Testis (tissue), 5 donors: ENCODE measurements at places on chromosomes 3 and 15.

DNA sequence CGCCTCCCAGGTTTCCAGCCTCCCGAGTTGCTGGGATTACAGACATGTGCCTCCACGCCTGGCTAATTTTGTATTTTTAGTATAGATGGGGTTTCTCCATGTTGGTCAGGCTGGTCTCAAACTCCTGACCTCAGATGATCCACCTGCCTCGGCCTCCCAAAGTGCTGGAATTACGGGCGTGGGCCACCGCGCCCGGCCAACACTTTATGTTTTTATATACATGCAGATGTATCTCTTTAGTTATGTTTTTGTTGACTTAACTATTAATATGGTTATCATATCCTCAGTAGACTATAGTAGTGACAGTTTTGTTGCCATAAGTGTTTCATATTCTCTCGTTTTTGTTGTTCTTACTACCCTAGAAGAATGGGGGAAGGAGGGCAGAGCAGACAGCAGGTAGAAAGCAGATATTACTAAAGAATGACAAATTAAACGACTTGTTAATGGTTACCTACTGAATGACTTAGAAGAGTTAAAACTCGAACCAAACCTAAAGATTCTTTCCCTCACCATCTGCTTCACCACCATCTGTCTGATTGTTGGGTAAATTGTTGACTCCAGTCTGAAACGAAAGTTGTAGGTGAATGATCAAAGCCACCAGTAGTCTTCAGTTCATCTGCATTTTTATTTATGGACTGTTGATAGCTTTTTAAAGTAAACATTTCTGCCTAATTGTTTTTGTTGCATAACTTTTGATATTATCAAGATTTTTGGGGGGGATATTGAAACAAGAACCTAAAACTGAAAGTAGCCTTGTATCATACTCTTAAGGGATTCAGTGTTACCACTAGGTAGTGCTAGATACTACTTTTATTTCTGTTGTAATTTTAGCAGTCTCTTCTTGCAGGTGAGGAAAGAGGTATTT is 89.3 kb downstream of the RASA2 start:
- no peak for DNase-seq
- H3K4me3 ChIP-seq = no peak overlapping the region

DNA sequence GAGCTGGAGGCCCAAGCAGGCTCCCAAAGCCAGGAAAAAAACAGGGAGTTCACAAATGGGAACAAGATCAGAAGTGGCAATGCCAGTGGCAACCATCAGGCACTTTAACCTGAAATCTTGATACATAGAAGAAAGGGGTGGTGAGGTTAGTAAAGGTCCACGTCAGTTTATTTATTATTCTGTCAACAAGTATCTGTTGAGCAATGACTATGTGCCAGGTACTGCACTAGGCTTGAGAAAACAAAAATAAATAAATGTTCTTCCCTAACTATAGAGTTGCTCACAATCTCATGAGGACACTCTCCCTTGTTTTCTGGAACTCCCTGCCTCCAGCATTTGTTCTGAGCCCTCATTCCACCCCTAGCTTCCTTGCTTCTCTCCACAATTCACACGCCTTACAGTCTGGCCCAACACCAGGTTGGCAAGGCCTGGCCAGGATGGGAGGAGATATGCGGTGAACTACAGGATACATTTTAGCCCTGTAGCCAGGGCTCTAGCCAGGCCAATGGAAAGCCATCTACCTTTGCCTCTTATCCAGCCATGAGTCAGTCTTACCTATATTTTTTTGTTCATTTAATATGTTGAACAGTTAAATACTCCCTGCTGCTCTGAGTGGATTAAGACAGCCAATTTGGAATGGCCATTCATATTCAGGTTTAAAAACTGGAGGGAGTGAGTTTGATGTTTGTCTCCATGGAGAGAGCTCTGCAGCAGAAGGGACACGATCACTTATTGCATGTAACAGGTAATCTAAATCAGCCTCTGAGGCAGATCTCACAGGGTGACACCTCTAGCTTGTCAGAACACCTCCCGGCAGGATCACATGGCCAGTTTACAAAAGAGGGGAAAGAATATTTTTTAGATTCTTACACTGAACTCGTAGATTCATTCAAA is 161.9 kb upstream of the ATP11B start:
- no peak overlapping the region for H3K4me3 ChIP-seq
- no peaks in the 10 kb centered on the region for H3K27me3 ChIP-seq
- H3K4me1 ChIP-seq = no peaks in the 10 kb centered on the region
- no peak overlapping the region for H3K27ac ChIP-seq

DNA sequence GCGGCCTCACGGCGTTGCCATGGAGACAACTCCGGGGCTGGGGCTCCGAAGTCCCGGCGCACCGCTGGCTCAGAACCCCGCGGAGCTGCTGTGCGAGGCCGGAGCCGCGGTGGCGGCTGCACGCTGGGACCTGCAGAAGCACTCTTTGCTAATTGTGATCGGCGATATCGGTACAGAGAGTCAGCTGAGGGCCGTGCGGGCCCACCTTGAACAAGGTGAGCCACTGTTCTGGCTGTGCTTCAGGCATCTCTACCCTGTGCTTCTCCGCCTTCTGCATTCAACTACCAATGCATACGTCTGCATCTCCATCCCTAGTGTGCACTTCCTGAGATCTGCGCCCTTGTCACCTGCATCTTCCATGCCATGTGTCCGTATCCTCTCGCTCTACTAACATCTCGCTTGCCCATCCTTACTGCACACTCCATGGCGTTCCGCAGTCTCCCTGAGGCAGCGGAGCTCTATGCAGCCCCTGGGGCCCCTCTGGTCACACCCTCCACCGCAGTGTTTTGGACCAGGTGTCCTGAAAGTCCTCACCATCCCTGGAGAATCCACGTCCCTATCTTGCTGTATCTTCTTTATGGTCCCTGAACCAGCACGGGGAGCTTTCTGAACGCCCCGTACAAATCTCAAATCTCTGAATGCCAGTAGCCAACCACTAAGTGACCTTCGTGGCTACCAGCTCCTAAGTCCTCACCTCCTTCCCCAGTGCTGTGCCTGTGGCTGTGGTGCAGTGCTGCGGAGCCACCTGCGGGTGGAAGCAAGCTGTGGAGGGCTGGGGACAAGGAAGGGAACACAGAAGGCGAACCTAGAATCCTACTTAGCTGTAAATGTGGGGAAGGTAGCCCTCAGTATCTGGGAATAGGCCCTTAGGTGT is 6.2 kb upstream of the MAP1A start:
- H3K27ac ChIP-seq = peak overlapping the region; percentile 81
- H3K4me1 ChIP-seq = peaks cover 35% of the 10 kb centered on the region
- no peaks in the 10 kb centered on the region for H3K27me3 ChIP-seq
- peak; percentile 66 for DNase-seq

DNA sequence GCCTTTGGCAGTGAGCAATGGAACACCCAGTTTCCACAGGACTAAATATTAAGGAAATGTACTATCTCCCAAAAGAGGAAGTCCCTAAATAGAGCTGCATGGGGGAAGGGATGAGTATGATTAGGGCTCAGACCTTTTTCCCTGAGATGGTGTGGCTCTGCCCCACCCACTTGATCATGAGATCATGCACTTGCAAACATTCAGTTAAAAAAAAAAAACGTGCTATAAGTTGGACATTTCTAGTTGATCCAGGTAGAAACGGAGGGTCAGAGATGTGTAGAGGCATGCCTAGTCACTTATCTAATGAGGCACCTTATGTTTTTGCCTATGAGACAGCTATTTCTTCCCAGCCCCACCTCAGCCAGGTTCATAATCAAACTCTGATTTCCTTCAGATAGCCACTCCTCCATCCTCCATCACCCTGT is 24.5 kb upstream of the SSR3 start:
- no peaks in the 10 kb centered on the region for H3K27me3 ChIP-seq
- no peak overlapping the region for H3K27ac ChIP-seq
- DNase-seq = no peak
- H3K36me3 ChIP-seq = no peaks in the 10 kb centered on the region
- H3K4me3 ChIP-seq = no peak overlapping the region
- no peaks in the 10 kb centered on the region for H3K4me1 ChIP-seq

- H3K36me3 ChIP-seq = no peaks in the 10 kb centered on the region
- H3K27me3 ChIP-seq = no peaks in the 10 kb centered on the region
- H3K4me3 ChIP-seq = no peak overlapping the region
- no peaks in the 10 kb centered on the region for H3K4me1 ChIP-seq
These were observed 30.5 kb downstream of the NEO1 start for GRCh38 chr15:73082812-73083211.
